ENCODE measurements at places on chromosomes 12 and 14. TPM values are rescaled to one million over a fixed set of nuclear protein-coding genes. Genes with fewer than 3 reads are reported as not detected.

The WSCD2 gene
- not detected for total RNA-seq

The TTC9 gene
- 0.23 TPM for total RNA-seq

The DHH gene
- 1.2 TPM for total RNA-seq

The MYL2 gene
- 0.34 TPM for total RNA-seq

The RDH12 gene
- total RNA-seq: not detected

The TSPAN31 gene
- total RNA-seq: 72.0 TPM

The SLC6A15 gene
- 0.51 TPM for total RNA-seq

The DTX1 gene
- total RNA-seq: 1.7 TPM

The INSM2 gene
- total RNA-seq: not detected

The CLEC2D gene
- total RNA-seq: 1.2 TPM

DNA sequence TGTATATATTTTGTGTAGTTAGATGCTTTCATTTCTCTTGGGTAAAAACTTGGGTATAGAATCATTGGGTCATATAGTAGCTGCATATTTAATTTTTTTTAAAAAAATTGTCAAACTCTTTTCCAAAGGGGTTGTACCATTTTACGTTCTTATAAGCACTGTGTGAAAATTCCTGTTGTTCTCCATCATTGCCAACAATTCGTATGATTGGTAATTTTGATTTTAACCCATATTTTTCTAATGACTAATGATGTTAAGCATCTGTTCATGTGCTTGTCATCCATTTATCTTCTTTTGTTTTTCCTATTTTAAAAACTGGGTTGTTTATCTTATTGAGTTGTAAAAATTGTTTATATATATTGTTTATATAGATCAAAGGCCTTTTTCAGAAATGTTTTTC lies 77.4 kb downstream of the OTOGL start:
- no peak for DNase-seq

- no peak for DNase-seq
Measured at GRCh38 chr14:95189367-95190132, 32.2 kb upstream of the DICER1 start.

DNA sequence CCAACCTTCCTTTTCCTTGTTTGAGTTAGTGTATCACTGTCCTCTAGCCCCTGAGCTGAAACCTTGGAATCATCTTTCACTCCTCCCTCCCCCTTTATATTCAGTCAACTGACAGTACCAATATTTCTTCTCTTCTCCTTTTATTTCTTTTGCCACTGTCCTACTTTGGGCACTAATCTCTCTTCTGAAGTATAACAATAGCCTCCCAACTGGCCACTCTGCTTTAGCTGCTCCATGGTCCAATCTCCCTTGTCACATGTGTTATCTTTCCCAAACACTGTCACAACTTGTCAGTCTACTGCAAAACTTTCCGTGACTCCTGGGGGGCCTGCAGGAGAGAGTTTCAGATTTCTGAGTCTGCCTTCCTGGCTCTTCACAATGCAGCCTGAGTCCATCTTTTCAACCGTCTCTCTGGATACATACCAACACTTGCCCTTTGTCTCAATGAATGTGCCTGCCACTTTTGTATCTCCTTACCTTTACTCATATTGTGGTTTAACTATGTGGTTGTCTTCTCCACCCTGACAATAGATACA lies 471.2 kb downstream of the DIO2 start:
- no peak for DNase-seq

GRCh38 chr14:99634443-99634842 lies 10.5 kb upstream of the HHIPL1 start:
- no peak for DNase-seq

DNA sequence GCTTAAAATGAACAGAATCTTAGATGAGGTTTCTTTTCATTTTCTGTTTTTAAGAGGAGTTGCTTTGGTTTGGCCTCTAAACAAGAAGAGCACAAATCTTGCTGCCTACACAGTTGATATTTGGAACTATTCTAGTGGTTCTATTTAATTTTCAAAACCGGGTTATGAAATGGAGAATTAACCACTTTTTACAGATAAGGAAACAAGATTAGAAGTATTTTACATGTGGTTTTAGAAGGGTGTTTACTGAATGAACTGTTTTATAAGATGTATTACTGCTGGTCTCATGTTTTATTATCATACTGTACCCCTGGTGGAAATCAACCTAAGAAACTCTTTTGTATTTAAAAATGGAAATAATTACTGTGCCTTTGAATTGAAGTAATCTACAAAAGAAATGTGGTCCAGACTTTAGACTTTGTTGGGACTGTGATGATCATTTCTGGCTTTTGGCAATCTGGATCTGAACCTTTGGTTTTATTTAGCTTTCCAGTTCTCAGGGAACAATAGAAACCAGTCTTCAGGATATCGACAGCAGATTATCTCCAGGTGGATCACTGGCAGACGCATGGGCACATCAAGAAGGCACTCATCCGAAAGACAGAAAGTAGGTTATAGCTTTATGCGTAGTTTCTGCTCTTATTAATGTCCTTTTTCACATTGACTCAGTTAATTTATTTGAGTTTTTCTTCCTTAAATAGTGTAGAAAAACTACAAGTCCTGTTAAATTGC lies 43.2 kb downstream of the TBK1 start:
- no peak for DNase-seq

- DNase-seq: no peak
Measured at GRCh38 chr12:7581625-7582024, 78.0 kb upstream of the CD163 start.

DNA sequence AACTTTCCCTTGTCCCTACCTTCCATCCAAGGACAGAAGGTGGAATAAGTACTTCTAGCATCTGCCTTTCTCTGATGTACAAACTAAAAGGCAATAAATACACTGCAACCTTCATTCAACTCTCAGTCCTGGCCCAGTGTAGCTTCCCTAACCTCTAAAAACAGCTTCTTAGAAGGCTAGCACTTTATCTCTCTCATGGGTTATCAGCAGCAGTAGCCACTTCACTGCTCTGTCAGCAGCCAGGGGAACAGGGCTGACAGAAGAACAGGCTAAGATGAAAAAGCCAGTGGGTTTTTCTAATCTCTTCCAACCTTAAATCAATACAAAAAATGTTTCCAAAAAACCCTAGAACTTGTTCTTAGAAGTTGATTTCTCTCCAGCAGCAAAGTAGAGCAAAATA lies 13.2 kb downstream of the BAZ2A start:
- DNase-seq: no peak

DNA sequence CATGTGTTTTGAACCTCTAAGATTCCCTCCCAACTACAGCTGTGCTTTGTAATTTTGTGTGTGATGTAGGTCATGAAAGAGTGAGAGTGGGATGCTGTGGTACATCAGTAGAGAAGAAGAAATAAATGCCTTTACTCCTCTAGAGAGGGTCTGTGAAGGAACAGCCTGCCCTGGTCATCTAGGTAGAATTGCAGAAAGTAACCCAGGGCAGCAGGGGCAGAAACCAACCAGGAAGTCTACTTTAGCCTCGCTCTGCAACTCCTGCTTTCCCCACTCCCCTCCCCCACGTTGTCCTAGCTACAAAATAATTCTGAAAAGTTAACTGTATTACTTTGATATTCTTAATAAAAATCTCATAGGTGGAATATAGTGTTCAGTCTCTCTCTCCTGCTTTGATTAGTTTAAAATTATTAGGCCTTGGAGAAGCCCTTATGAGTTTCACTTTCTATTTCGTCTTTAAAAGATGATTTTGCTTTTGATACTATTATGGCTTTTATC lies 7.5 kb downstream of the TBK1 start:
- DNase-seq: peak; percentile 36

DNA sequence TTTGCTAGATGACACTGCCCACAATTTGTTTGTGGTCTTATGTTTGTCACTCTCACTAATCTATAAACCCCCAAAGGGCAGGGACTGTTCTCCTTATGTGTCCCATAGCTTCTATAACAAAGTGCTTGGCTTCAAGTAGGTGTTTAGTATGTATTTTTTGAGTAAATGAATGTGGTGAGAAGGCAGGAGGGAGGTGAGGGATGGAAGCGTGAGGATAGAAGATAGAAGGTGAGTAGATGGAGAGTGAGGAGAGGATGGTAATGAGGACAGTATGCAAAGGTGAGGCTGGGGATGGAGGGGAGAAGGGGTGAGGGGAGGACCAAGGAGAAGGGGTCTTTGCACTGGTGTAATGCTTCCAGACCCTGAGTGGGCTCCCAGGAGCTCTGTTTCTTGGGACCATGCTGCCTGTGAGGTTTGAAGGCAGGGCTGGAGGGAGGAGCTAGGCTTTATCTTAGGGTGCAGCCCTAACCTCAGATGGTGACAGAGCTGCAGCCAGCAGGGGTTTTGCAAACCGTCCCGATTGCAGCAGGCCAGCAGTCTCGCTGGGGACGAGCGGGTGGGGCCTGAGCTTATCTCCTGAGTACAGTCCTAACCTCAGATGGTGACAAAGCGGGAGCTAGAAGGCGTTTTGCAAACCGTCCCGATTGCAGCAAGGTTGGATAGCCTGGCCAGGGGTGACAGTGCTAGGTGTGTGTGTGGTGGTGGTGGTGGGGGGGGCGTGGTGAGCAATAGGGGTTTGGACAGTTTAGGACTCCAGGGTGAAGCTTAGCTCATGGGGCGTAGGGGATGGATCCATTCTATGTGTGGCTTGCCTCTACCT lies 6.5 kb downstream of the CEBPE start:
- DNase-seq: no peak

- no peak for DNase-seq
Measured at GRCh38 chr12:78375461-78375860, 489.1 kb upstream of the SYT1 start.

DNA sequence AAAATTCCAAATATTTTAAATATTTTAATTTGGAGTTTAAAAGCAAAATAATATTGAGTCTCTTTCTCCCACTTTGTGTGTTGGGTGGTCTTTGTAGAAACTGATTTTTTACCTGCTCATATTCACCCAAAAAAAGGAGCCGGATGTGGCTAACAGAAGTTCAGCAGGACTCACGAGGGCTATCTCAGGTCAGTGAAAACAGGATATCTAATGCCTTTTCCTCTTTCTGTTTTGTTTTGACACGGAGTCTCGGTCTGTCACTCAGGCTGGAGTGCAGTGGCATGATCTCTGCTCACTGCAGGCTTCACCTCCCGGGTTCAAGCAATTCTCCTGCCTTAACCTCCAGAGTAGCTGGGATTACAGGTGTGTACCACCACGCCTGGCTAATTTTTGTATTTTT lies 30.8 kb downstream of the COA8 start:
- peak; percentile 44 for DNase-seq

- no peak for DNase-seq
Measured at GRCh38 chr12:66516133-66516532, 162.7 kb downstream of the GRIP1 start.

- no peak for DNase-seq
Measured at GRCh38 chr14:20180486-20180885, 10.2 kb upstream of the OR11G2 start.

- DNase-seq: no peak
Measured at GRCh38 chr12:12032260-12032791, 38.4 kb upstream of the BCL2L14 start.

GRCh38 chr12:3261782-3262359 lies 184.7 kb downstream of the TSPAN9 start:
- DNase-seq: no peak

GRCh38 chr12:107336695-107337094 lies 243.3 kb upstream of the CRY1 start:
- DNase-seq: no peak

- no peak for DNase-seq
Measured at GRCh38 chr12:123078120-123078465, 72.8 kb downstream of the PITPNM2 start.

GRCh38 chr14:76777721-76778120 lies 16.5 kb downstream of the VASH1 start:
- no peak for DNase-seq

- DNase-seq: no peak
Measured at GRCh38 chr12:131380965-131381705, 329.8 kb upstream of the SFSWAP start.

- DNase-seq: no peak
Measured at GRCh38 chr12:34346372-34347034, 324.2 kb downstream of the ALG10 start.

- DNase-seq: no peak
Measured at GRCh38 chr14:73358187-73358586, 100.2 kb downstream of the NUMB start.

DNA sequence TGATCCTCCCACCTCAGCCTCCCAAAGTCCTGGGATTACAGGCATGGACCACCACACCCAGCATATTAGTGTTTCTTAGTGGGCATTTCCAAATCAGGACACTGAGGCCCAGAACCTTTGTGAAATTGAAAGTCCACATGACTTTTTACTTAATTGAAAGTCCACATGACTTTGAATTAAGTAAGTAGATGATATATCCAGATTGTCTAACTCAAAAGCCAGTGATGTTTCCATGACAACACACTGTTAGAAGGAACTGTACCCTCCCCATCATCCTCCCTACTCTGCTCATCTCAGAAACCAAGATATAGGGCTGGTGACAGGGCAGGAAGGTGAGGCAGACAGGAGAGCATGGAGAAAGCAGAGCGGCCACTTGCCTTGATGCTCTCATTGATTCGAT lies 7.2 kb downstream of the MYO1A start:
- no peak for DNase-seq

GRCh38 chr12:14981049-14981448 lies 8.2 kb downstream of the PDE6H start:
- DNase-seq: no peak

DNA sequence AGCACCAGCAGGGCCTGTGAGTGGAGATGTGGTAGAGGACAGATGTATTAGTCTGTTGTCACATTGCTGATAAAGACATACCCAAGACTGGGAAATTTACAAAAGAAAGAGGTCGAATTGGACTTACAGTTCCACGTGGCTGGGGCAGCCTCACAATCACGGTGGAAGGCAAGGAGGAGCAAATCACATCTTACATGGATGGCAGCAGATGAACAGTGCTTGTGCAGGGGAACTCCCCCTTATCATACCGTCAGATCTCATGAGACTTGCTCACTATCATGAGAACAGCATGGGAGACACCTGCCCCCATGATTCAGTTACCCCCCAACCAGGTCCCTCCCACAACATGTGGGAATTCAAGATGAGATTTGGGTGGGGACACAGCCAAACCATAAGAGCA lies 361.9 kb downstream of the VRK1 start:
- no peak for DNase-seq

- DNase-seq: no peak
Measured at GRCh38 chr12:53302903-53303302, 3.4 kb downstream of the MYG1 start.

- DNase-seq: no peak
Measured at GRCh38 chr14:94897082-94897481, 127.2 kb upstream of the GSC start.

- DNase-seq: no peak
Measured at GRCh38 chr14:35558680-35559079, 24.7 kb downstream of the INSM2 start.
